ENCODE measurements at places on chromosomes 2 and 18.

- DNase-seq: peak; percentile 38
Measured at GRCh38 chr2:112168422-112169124, 30.4 kb downstream of the FBLN7 start.

DNA sequence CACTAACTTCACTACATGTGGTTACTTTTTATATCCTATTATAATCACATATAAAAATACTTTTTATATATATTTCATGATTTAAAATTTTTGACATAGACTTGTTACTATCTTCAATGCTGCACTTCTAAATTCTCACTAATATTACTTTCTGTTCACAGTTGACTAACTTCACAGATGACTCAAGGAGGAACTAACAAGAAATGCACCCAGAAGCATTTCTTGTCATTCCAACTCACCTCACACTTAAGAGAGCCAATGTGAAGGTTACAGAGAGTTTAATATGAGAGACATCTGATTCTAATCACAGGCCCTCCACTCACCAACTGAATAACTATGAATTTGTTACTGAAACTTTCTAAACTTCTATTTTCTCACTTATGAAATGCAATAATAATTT, 399.8 kb upstream of the SLC8A1 start:
- no peak for DNase-seq

DNA sequence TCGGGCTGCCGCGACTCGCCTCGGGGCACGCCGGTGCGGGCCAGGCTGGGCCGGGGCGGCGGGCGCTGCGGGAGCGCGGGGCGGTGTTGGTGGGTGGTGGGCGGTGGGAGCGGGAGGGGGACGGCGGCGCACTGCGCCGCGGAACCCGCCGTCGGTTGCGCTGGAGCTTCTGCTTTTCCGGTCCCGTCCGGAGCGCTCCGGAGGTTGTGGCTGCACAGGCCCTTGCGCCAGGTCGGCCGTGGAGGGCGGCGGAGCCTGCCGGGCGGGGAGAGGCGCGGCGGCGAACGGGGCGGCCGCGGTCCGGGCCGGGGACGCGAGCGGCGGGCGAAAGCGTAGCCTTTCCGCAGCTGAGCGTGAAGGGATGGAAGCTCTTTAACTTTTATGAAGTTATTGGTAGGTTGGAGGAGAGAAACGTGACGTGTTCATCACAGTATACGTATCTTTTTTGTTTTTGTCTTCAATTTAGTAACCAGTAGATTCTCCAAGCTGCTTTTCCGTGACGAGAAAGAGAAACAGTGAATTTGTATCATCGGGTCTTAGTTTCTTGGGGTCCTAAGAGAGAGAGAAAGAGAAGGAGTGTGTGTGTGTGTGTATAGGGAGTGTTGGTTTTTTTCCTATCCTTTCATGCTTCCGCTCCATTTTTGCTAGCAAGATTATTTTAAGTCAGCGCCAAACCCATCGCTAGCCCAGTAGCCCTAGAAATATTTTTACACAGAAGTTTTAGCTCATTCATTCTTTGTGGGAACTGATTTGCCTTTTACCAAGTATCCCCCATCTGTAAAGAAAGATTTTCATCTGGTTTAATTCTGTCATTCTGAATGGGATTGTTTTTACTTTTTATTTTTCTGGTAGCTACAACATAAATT, 535 bp downstream of the ATG4B start:
- DNase-seq: no peak

DNA sequence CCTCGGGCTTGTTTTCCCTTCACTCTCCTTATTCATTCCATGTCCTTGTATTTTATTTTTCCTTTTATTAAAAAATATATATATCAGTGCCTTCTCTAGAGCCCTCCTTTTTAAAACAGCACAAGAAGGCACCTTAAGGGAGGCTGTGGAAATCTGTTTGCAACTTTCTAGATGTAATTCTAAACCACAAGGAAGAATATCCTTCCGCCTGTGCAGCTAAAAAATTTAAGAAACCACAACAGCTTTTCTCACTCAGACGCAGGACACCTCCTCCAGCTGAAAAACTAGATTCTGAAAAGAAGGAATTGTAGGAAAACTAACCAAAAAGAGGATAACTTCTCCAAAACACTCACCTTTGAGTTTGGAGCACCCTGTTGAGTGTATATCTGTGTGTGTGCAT, 142.2 kb downstream of the BCL11A start:
- no peak for DNase-seq

GRCh38 chr2:85861650-85862049, 27.1 kb downstream of the ST3GAL5 start:
- DNase-seq: no peak

DNA sequence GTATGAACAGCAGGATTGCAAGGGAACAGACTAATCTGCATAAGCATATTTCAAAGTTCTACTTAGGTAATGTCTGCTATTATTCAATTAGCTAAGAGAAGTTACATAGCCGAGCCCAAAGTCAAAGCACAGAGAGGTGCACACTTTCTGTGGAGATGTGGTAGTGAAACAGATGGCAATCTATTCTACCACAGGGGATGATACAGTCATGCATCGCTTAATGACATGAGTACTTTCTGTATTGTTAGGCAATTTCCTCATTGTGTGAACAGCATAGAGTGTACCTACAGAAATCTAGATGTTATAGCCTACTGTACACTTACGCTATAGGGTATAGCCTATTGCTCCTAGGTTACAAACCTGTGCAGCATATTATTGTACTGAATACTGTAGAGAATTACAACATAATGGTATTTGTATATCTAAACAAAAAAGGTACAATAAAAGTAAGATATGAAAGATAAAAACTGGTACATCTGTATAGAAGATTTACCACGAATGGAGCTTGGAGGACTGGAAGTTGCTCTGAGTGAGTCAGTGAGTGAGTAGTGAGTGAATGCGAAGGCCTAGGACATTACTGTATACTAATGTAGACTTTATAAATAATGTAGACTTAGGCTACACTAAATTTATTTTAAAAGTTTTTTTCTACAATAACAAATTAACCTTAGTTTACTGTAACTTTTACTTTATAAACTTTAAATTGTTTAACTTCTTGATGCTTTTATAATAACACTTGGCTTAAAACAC, 197.6 kb downstream of the MBD5 start:
- no peak for DNase-seq

GRCh38 chr2:38528008-38528442, 74.7 kb downstream of the HNRNPLL start:
- DNase-seq: peak; percentile 60

GRCh38 chr2:97781981-97782380, 68.6 kb downstream of the ZAP70 start:
- no peak for DNase-seq

GRCh38 chr2:126534478-126534877, 121.5 kb upstream of the GYPC start:
- no peak for DNase-seq

DNA sequence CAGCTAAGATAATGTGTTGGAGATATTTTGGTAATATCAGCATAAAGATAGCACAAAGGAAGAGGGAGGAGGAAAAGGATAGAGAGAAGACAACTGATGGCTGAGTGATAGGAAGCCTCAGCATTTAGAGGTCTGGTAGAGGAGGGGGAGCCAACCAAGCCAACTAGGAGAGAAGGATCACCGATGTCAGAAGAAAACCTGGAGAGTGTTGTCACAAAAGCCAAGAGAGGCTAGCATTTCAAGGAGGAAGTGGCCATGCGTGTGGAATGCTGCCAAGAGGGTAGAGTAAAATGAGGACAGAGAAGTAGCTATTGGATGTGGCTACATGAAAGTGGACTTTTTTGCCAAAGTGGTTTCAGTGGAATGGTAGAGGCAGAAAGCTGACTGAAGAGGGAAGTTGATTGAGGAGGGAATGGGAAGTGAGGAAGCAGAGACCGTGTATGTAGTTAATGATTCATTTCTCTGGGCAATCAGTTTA, 34.3 kb downstream of the LCLAT1 start:
- DNase-seq: no peak

DNA sequence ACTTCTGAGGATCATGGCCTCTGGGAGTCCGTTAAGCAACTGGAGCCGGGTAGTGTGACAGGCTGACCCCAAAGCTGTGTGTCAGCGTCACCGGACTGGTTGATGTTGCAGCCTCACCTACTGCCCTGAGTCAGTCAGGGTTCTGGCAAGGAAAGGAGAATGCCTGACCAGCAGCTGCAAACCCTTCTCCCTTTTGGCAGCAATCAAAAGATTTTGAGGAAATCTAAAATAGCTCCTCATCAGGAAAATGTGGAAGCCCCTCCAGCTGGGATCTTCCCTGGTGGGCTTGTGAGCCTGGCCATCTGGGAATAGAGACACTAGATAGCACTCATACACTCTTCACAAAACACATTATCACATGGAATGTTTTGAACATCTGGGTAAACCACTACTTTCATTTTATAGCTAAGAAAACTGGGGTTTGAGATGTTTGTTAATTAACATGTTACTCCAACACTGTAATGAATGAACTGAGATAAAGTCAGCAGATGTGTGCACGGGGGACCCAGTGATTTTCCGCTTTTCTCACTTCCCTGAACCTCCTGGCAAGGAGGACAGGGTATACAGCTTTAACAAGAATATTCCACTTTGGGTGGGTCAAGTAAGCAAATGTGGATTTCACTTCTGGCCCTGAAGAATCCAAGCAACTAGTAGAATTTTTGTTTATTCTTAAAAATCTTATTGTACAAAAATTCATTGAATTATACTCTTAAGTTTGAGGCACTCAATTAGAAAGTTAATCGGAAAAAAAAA, 24.7 kb downstream of the CLUL1 start:
- peak; percentile 36 for DNase-seq

DNA sequence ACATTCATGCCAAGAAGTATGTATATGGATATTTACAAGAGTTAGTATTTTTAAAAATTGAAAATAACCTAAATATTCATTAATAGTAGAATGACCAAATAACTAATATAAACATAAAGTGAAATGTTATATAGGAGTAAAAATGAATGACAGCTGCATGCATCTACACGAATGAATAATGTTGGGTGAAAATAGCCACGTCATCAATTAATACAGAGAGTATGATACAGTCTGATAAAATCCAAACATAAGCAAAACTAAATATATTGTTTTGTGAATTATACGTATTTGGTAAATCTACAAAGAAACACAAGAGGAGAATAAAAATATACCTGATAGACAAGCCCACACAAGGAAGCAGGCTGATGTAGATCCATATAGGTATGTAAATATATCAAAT, 24.5 kb downstream of the ZC3H8 start:
- no peak for DNase-seq

GRCh38 chr2:222483513-222484039, 59.2 kb downstream of the SGPP2 start:
- no peak for DNase-seq

GRCh38 chr2:197378494-197379307, 56.1 kb downstream of the SF3B1 start:
- DNase-seq: peak; percentile 15

GRCh38 chr2:237593596-237594320, 3.2 kb upstream of the RAB17 start:
- DNase-seq: no peak

DNA sequence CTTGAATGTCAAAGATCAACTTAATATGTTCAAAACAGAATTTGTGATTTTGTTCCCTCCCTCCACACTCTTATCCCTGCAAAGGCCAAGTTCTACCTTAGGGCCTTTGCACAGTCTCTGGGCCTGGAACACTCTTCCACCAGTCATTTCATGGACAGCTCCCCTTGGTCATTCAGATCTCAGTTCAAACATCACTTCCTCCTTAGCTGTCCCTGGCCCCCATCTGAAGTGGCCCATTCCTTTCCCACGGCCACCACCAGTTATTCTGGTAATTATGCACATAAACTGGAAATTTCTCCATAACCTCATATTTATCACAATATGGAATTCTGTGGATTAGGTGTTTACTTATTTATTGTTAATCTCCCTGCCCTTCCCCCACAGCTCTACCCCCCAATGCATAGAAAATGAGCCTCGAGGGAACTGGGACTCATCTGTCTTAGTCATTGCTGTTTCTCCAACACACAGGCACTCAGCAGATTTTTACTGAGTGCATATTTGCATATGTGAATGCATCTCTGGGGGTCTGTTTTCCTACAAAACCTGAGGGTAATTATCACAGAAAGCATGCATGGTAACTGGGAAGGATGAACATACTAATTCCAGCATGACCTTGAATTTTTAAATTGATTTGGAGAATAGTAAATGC, 35.5 kb upstream of the SPTBN1 start:
- DNase-seq: no peak

- no peak for DNase-seq
Measured at GRCh38 chr18:54807303-54807702, 21.0 kb upstream of the RAB27B start.

- DNase-seq: no peak
Measured at GRCh38 chr2:238967031-238967977, 119.4 kb downstream of the TWIST2 start.

GRCh38 chr18:3468833-3469232, 18.9 kb downstream of the TGIF1 start:
- DNase-seq: no peak

DNA sequence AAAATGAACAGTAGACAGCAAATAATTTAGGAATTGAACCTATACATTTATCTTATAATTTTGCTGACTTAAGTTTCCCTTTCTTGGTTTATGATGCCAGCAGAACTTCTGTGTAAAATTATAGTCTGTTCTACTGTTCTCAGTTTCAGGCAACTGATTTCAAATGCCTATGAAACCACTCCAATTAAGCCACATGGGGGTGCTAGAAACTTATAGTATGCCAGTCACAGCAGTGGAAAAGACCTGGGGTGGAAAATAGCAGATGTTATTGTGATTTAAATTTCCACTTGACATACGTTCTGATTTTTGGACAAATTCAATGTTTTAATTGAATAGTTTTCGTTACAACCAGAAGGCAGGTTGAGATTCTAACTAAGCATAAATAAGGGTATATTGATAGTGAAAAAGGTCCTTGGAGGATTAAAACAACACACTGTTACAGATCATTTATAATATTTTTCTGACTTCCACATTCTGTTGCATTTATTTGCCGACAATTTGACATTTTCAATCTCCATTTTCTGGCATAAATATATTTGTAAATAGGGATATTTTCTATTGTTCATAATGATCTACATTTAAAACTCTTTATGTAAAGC, 61.4 kb downstream of the CPS1 start:
- DNase-seq: peak; percentile 30

DNA sequence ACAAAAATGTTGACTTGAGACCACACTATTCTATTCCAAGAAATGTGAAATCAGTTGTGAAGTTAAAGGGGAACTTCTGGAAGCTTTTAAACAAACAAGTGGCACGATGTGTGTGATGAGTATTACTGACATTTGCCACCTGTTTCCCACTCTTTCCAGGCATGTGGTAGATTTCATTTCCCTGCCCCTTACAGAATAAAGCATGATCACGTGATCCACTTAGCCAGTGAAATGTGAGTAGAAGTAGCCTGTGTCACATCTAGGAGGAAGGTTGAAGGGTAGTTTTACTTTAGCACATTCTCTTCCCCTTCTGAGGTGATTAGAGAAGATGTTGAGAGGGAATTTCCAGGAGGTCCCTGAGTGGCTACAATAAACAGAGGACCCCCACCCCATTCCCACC, 3.8 kb downstream of the COL4A4 start:
- no peak for DNase-seq

- DNase-seq: no peak
Measured at GRCh38 chr2:240401781-240402551, 33.5 kb upstream of the GPC1 start.

Data from stromal cell of bone marrow (primary cell).